ENCODE measurements at places on chromosomes 11 and 22.

GRCh38 chr11:47938791-47939560 lies 41.4 kb upstream of the PTPRJ start:
- DNase-seq = no peak

DNA sequence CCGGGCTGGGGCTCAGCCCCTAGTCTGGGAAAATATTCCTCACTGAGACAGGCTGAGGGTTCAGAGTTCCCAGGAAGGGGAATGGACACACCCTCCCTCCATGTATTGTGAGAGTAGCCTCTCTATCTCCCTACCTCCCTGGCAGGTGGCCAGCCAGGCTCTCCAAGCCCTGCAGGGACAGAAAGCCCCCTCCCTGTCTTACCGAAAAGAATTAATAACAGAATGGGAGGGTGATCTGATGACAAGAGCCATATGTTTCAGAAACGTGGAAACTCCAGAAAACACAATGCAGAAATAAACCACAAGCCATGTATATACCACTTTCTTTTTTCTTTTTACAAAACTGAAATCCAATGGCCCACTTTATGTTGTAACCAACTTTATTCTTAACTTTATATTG lies 140.0 kb downstream of the CHST1 start:
- DNase-seq = no peak

GRCh38 chr11:26322335-26323067 lies 9.4 kb upstream of the ANO3 start:
- DNase-seq = no peak

DNA sequence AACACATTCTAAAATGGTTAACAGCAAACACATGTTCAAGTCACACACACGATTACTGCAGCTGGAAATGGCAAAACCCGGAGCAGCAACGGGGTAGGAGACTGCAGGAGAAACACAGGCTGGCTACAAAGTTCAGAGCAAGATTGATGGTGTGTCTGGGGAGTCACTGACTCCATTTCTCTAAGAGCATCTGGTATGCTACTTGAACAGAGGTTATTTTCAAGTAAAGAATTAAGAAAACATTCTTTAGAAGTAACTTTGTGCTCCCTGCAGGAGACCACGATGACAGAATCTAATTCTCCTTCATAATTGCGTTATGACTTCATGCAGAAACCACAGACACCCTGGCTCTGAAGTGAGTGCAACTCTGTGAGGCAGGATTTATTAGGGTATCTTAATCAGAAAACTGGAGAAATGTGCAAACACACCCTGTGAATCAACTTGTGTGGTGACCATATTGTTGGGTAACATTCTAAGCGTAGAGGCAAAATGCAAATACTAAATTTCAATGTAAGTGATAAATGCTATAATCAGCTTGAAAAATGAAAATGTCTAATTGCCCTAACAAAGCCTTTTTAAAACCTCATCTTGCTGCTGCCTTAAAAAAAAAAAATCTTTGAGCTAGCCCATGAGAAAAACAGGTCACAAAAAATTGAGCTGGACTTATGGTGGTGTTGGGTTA lies 303.0 kb downstream of the CADM1 start:
- peak; percentile 62 for DNase-seq

- DNase-seq = no peak
Measured at GRCh38 chr22:39928536-39929520, 27.9 kb downstream of the GRAP2 start.

DNA sequence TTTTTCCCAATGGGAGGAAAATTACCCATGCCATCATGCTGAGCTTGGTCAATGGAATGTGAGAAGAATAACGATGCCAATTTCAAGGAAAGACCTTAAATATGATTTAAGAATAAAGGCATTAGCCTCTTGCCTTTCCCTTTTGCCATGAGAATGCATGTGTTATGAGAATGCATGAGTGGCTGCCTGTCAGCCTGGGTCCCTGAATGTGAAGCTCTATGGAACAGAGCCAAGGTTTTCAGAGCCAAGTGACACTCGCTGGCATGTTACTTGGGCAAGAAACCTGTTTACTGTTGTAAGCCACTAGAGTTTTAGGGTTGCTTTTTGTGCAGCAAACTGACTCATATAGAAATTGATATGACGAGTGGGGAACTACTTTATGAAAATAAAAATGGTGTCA lies 75.7 kb downstream of the JRKL start:
- peak; percentile 34 for DNase-seq

DNA sequence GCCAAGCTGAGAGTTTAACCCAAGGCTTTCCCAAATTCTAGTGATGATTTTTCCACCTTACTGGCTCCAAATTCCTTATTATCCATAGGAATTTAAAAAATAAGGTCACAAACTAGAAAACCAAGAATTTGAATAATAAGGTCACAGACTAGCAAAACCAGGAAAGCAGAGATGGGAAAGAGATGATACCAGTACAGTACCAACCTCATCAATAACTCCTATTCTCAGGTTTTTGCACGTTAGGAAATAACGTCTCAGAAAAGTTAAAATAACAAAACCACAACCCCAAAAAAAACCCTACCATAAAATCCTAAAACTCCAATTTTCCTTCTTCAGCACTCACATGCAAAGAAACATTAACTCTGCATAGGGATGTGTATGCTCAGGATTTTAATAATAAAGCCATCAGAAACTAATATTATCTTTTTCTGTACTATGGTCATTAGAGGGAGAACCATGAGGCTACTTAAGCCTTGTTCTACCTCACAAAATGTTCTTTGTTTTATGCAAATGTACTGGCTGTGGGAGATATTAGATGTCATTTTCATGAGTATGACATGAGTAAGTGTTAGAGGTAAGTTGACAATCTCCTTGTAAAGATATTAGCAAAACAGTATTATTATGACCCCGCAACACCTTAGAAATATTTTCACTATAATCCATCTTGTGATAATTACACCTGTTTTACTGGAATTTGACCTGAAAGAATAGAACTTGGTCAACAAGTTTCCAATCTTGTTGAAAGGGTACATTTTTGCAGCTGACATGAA lies 16.1 kb upstream of the EED start:
- DNase-seq = no peak
